ENCODE measurements at places on chromosomes 3 and 15. TPM values are rescaled to one million over a fixed set of nuclear protein-coding genes. Genes with fewer than 3 reads are reported as not detected.

Gene DLL4
- total RNA-seq = 0.35 TPM

Gene RASL12
- total RNA-seq = 7.7 TPM

Gene CCDC51
- 20.0 TPM for total RNA-seq

Gene SEMA3G
- 2.4 TPM for total RNA-seq

Gene PLA2G4E
- total RNA-seq = not detected
